ENCODE measurements at places on chromosomes 5 and 9.

GRCh38 chr9:124411514-124412227, 3.6 kb downstream of the PSMB7 start:
- H3K4me3 ChIP-seq = no peak overlapping the region
- no peak overlapping the region for H3K27ac ChIP-seq
- peaks cover 12% of the 10 kb centered on the region for H3K36me3 ChIP-seq
- no peak for DNase-seq
- H3K4me1 ChIP-seq = peaks cover 7% of the 10 kb centered on the region

GRCh38 chr5:526456-527088, 2.3 kb upstream of the SLC9A3 start:
- H3K4me1 ChIP-seq = no peaks in the 10 kb centered on the region
- DNase-seq = no peak

GRCh38 chr5:33074548-33074947, 363.4 kb downstream of the NPR3 start:
- DNase-seq = no peak
- H3K27ac ChIP-seq = no peak overlapping the region
- H3K36me3 ChIP-seq = no peaks in the 10 kb centered on the region
- H3K4me3 ChIP-seq = no peak overlapping the region

DNA sequence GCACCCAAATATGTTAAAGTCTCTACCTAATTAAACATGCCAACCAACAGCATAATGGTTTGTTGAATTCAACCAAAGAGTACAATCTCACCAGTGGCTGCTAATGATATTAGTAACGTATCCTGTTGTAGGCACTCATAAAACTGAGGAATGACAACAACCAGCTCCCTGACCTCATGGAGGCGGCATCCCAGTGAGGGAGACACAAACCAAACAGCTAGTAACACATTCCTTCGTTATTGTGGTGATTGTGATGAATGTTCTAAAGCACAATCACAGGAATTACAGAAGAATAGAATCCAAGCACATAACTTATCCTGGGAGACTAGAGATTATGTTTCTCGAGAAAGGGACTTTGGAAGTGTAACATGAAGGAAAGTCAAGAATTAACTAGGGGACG, 224.6 kb downstream of the CTNND2 start:
- no peaks in the 10 kb centered on the region for H3K4me1 ChIP-seq
- no peaks in the 10 kb centered on the region for H3K36me3 ChIP-seq
- H3K27ac ChIP-seq = no peak overlapping the region
- no peak overlapping the region for H3K4me3 ChIP-seq

- no peak overlapping the region for H3K4me3 ChIP-seq
- H3K36me3 ChIP-seq = no peaks in the 10 kb centered on the region
- H3K27ac ChIP-seq = no peak overlapping the region
- no peaks in the 10 kb centered on the region for H3K27me3 ChIP-seq
- no peaks in the 10 kb centered on the region for H3K4me1 ChIP-seq
Measured at GRCh38 chr5:88485531-88485930, 216.9 kb upstream of the TMEM161B start.

DNA sequence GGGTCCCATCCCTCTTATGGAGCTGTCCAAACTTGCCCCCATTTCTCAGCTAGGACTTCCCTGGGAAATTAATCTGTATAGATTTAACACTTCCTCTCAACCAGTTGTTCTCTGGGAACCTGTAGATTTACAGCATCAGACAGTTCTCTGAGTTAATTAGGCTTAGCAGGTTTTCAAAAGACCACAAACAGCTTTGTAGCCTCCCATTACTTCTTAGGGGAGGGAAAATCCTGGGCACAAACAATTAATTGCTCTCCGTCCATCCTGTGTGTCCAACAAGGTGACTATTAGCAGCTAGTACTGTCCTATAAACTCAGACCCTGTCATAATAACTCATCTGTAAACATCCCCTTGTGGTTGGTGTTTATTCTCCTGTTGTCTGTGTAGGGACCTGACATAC, 197.9 kb downstream of the GOLPH3 start:
- H3K27me3 ChIP-seq = no peaks in the 10 kb centered on the region
- no peak overlapping the region for H3K4me3 ChIP-seq
- DNase-seq = no peak
- H3K27ac ChIP-seq = no peak overlapping the region

DNA sequence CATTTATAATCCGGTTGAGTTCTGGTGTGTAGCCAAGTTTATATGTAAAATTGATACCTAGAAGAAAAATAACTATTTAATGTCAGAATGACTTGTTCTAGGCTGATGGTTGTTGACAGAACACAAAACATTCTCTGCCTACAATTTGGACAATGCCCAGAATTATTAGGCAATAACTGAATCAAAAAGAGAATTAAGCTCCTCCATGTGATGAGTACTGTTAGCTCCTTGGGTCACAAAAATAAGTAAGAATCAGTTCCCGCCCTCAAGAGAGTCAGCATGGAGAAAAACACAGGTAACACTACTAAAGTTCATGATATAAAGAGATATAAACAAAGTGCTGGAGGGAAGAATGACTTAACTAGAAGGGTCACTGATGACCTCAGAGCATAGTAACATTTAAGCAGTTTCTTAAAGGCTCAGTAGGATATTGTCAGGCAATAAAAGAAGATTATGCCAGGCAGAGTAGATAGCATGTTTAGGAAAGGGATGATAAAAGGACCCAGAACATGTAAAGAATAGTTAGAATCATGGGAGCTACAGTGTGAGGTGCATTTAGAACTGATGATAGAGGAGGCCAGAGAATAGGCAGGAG, 200.5 kb upstream of the ACTBL2 start:
- H3K4me1 ChIP-seq = no peaks in the 10 kb centered on the region
- H3K27me3 ChIP-seq = no peaks in the 10 kb centered on the region
- H3K27ac ChIP-seq = no peak overlapping the region
- H3K36me3 ChIP-seq = no peaks in the 10 kb centered on the region
- H3K4me3 ChIP-seq = no peak overlapping the region

DNA sequence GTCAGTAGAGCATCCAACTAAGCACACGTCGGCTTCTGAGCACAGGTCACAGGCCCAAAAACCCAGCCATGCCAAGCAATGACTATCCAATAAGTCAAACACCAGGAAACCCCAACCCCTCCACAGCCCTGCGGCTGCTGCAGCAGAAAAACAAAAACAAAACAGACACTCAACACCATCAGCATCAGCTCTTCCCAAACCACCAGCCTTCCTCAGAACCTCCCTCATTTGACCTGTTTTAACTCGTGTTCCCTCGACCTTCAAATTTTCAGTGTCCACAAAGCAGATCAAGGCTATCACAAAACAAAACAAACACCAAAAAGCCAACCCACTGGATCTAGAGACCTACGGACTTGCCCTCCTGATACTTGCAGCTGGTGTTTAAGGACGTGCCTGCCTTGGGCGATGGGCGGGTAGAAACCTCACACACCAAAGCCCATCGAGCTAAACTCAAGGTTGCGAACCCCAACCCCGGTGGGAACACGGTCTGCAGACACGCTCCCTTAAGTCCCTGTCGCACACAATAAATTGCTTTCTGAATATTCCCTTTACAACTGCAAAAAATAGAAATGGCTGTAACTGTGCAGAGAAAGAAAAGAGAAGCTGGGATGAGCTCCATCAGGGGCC, 247.1 kb upstream of the ANKRD55 start:
- no peak for DNase-seq
- H3K27ac ChIP-seq = peak overlapping the region; percentile 97
- no peaks in the 10 kb centered on the region for H3K27me3 ChIP-seq

DNA sequence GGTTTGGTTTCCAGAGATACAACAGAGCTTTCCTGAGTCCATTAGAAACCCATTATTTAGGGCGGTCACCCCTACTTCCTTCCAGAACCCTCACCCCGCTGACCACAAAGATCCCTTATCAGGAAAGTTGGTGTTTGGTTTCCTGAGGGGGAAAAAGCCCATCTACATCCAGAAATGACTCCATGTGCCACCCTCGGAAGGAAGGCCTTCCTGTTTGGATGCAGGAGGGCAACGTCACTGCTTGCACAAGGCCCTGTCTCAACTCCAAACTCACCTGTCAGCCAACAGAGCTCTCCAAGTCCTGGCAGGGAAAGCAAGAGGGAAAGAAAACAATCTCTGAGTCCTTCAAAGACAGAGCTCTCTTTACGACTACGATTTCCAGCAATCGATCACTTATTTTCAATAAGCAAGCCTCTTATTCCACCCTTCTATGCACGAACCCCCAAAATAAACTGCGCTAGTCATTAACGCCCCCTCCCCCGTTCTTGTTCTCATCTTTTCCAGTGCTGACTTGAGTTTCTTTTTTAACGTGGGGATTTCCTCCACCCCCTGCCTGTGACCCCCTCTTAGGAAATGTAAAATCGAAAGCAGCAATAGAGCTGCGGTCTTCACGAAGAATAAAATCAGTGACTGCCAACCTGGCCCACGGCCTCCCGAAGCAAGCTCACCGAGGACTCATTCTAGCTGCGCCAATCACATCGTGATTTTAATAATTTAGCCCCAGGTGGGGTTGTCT, 35.7 kb upstream of the NTNG2 start:
- no peak overlapping the region for H3K4me3 ChIP-seq
- no peaks in the 10 kb centered on the region for H3K4me1 ChIP-seq
- DNase-seq = no peak
- H3K36me3 ChIP-seq = no peaks in the 10 kb centered on the region

DNA sequence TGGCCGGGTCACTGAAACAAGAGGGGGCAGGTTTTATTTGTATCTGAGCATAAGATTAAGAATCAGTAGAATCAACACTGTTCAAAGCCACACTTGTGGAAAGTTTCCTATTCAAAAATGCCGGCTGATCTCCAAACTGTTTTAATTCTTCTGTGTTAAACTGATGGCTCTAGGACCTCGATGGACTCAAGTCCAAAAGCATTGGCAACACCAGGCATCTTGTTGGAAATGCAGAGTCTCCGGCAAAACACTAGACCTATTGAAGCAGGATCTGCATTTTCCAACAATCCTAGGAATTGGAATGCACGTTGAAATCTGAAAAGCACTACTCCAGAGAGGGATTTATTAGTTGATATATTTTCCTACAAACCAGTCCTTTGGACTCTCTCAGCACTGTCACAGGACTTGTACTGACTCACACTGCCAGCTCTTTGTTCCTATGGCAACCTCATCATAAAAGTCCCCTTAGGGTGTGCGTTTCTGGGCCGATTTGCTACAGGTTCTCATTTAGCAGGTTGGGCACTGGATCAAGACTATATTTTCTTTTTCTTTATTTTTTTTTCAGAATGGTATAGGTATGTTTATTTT, 48.1 kb upstream of the PCA3 start:
- H3K36me3 ChIP-seq = no peaks in the 10 kb centered on the region
- H3K4me3 ChIP-seq = no peak overlapping the region
- no peak overlapping the region for H3K27ac ChIP-seq
- H3K27me3 ChIP-seq = no peaks in the 10 kb centered on the region
- no peak for DNase-seq
- no peaks in the 10 kb centered on the region for H3K4me1 ChIP-seq

- peak overlapping the region; percentile 86 for H3K27ac ChIP-seq
- H3K36me3 ChIP-seq = no peaks in the 10 kb centered on the region
- no peak overlapping the region for H3K4me3 ChIP-seq
Measured at GRCh38 chr9:131679261-131680020, 60.4 kb downstream of the RAPGEF1 start.

- no peaks in the 10 kb centered on the region for H3K36me3 ChIP-seq
- no peak overlapping the region for H3K27ac ChIP-seq
- no peaks in the 10 kb centered on the region for H3K4me1 ChIP-seq
- H3K4me3 ChIP-seq = no peak overlapping the region
- DNase-seq = no peak
- no peaks in the 10 kb centered on the region for H3K27me3 ChIP-seq
Measured at GRCh38 chr5:76425928-76426804, 23.1 kb downstream of the IQGAP2 start.

GRCh38 chr5:109275919-109276318, 133.9 kb downstream of the PJA2 start:
- no peaks in the 10 kb centered on the region for H3K4me1 ChIP-seq
- H3K27me3 ChIP-seq = no peaks in the 10 kb centered on the region
- no peak overlapping the region for H3K27ac ChIP-seq
- H3K36me3 ChIP-seq = no peaks in the 10 kb centered on the region
- no peak for DNase-seq

- no peaks in the 10 kb centered on the region for H3K27me3 ChIP-seq
- no peak overlapping the region for H3K4me3 ChIP-seq
- peak overlapping the region; percentile 45 for H3K27ac ChIP-seq
- peak; percentile 78 for DNase-seq
- H3K36me3 ChIP-seq = no peaks in the 10 kb centered on the region
Measured at GRCh38 chr9:122810306-122810946, 10.5 kb downstream of the OR1K1 start.

GRCh38 chr5:171999877-172000276, 6.6 kb downstream of the FBXW11 start:
- no peaks in the 10 kb centered on the region for H3K27me3 ChIP-seq
- H3K36me3 ChIP-seq = no peaks in the 10 kb centered on the region
- H3K4me3 ChIP-seq = no peak overlapping the region

- no peaks in the 10 kb centered on the region for H3K36me3 ChIP-seq
- no peaks in the 10 kb centered on the region for H3K4me1 ChIP-seq
- no peak overlapping the region for H3K4me3 ChIP-seq
Measured at GRCh38 chr9:13053504-13053903, 226.0 kb downstream of the MPDZ start.

GRCh38 chr9:959914-960313, 16.5 kb upstream of the DMRT3 start:
- DNase-seq = no peak
- H3K27me3 ChIP-seq = peaks cover 45% of the 10 kb centered on the region
- H3K36me3 ChIP-seq = no peaks in the 10 kb centered on the region
- H3K4me1 ChIP-seq = no peaks in the 10 kb centered on the region
- H3K27ac ChIP-seq = no peak overlapping the region
- H3K4me3 ChIP-seq = no peak overlapping the region

- no peak overlapping the region for H3K4me3 ChIP-seq
- DNase-seq = no peak
- no peaks in the 10 kb centered on the region for H3K36me3 ChIP-seq
Measured at GRCh38 chr9:98992885-98993569, 49.3 kb downstream of the COL15A1 start.

GRCh38 chr9:124755061-124755460, 16.1 kb downstream of the NR6A1 start:
- no peaks in the 10 kb centered on the region for H3K36me3 ChIP-seq
- DNase-seq = no peak
- no peaks in the 10 kb centered on the region for H3K27me3 ChIP-seq
- H3K27ac ChIP-seq = no peak overlapping the region
- no peak overlapping the region for H3K4me3 ChIP-seq

DNA sequence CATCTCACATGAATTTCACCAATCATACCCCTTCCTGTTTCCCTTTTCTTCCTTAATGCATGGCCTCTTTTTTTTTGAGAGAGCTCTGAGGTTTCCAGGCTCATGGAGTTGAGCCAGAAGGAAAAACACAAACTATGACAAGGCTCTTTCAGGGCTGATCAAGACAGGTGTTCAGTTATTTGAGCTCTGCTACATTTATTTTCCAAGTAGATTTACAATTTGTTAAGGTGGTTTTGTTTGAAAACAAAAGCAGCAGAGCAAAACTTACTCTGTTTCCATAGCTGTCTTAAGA, 62.4 kb upstream of the IL7R start:
- no peaks in the 10 kb centered on the region for H3K4me1 ChIP-seq
- H3K36me3 ChIP-seq = no peaks in the 10 kb centered on the region
- H3K27ac ChIP-seq = no peak overlapping the region
- no peaks in the 10 kb centered on the region for H3K27me3 ChIP-seq
- no peak for DNase-seq
- no peak overlapping the region for H3K4me3 ChIP-seq
